ENCODE measurements at places on chromosomes 11 and 22.

DNA sequence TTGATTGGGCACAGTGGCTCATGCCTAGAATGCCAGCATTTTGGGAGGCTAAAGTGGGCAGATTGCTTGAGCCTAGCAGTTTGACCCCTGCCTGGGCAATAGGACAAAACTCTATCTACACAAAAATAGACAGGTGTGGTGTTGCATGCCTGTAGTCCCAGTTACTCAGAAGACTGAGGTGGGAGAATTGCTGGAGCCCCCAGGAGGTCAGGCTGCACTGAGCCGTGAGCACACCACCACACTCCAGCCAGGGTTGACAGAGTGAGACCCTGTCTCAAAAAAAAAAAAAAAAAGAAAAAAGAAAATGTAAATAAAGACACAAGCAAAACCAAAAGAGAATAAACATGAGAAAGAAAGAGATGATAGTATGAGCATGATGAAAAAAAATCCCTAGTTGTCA is 802.4 kb upstream of the ANO3 start:
- no peak for DNase-seq

- no peak for DNase-seq
Measured at GRCh38 chr11:118618991-118619375, 11.6 kb downstream of the PHLDB1 start.

DNA sequence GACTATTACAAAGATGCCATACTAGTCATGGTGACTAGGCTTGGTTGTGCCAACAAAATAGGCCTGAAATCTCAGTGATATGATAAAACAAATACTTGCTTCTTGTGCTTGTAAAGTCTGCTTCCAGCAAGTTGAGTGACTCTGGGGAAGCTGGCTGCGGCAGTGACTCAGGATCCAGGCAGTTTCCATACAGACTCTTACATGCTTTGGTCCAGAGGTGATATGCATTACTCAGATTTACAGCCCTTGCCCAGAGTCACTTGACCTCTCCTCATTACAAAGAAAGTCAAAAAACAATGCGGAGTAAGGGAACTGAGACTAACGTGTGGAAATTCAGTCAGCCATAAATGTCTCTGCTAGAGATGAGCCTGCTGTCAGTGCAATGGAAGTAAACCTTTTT is 387.5 kb downstream of the KCNA4 start:
- DNase-seq: no peak

- no peak for DNase-seq
Measured at GRCh38 chr11:45674481-45675190, 9.2 kb upstream of the CHST1 start.

- no peak for DNase-seq
Measured at GRCh38 chr11:76329983-76330382, 50.9 kb downstream of the THAP12 start.

GRCh38 chr11:74695705-74696280 is 35.4 kb downstream of the CHRDL2 start:
- DNase-seq: no peak

DNA sequence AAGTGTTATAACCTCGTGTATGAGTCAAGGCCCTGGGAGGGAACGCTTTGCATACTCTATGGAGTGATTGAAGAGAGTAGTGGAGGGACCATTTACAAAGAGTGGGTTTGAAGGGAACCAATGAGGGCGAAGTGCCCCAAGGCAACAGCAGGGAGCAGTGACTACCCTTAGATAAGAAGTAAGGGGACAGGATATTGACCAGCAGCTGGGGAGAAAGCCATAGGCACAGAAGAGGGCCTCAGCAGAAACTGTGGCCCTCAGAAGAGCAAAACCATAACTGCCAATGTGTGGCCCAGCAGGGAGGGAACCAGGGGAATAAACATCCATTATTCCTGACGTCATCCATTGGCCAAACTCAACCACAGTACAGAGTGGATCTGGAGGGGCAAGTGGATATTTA is 24.7 kb downstream of the PARVA start:
- no peak for DNase-seq

GRCh38 chr22:21965762-21966288 is 13.2 kb upstream of the PPM1F start:
- no peak for DNase-seq

DNA sequence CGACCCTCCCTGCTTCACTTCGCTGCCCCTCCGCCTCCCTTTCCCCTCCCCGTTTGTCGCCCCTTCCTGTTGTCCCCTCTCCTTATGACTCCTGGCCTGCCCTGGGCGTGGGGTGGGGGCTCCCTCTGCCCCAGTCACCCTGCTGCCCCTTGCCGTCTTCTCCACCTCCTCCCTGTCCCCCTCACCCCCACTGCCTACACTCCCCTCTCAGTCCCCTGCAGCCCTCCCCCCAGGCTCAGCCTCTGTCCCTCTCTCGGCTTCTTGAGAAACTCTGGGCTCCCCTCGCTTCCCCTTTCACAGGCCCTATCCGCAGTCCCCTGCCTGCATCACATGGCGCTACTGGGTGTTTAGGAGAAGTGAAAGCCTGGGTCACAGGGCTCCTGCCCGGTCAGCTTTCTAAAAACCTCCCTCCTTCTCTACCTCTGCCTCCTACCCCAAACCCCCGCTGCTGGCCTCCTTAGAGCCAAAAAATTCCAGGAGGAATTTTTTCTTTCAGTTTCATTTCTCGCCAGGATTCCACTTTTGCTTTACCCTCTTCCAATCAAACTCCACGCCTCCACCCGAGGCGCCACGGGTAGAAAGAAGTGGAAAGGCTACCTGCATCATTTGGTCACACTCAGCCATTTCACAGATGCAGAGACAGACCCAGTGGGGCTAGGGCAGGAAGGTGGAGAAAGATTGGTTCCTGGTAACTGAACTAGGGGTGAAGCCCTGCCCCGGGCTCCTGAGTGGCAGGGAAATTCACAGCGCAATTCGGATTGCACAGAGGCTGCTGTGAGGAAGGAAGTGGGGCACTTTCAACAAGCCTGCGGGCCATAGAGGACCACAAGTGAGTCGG is at the start of gene SLC15A3:
SLC15A3 (minus strand) TSS at position 273 of the 838 bp plus-strand sequence. CDS start 625 bp downstream, outside the sequence.
- no peak for DNase-seq

DNA sequence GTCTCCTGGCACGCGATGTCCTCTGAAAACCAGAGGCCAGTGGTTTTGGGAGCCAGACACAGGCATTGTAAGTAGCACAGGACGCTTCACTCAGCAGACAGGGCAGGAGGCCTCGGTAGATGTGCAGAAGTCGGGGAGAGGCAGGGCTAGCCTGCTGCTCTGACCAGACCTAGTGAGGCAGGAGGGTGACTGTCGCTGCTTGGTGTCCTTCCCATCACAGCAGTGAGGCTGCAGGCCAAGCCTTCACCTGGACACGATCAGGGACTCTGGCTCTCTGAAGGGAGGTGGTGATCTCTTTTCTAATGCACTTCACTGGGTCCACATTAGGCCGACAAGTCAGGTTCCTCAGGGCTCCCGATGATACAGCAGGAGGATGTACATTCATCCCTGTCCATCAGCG is 583.7 kb downstream of the NTM start:
- DNase-seq: no peak

DNA sequence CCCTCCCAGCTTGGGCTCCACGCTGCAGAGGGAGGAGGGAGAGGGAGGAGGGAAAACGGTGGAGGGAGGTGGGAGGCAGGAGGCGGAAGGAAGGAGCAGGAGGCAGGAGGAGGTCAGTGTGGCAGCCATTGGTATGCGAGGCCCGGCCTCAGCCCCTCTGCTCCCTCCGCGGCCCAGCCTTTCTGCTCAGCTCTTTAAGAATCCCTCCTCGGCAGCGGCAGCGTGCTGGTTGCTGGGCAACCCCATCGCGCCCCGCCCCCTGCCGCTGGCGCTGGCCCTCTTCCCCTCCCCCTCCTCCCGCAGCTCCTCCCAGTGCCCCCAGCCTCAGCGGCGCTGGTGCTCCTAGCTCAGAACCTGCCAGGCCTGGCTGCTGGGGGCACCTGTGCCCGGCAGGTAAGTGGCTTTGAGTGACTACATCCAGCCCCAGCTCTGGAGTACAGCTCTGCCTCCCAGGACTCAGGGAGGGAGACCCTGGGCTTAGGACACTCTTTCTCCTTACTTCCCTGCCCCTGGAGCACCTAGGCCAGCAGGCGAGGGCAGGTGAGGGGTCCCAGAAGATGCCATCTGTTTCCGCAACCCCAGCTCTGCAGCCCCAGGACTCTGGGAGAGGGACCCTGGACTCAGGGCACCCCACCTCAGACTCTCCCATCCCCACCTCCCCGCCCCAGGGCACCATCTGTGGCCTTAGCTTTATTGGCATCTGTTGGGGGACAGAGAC is 7.2 kb upstream of the FLRT1 start:
- DNase-seq: no peak

DNA sequence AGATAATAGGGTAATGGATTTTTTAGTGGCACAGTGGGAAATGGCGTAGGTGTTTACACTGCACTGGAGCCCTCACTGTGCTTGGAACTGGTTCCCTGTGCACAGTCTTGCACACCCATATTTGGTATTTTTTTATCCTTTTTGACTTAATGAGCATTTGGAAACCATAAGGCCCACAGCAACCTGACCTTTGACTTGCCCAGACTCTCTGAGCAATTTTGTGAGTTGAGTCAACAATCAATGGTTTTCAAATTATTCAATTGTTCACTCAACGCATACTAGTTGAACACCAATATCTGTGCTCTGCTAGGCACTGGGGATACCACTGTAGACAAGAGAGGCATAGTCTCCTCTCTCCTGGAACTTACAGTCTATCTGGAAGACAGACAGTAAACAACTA is 14.3 kb downstream of the CD44 start:
- no peak for DNase-seq

GRCh38 chr22:31001124-31001770 is 32.2 kb downstream of the TUG1 start:
- no peak for DNase-seq

DNA sequence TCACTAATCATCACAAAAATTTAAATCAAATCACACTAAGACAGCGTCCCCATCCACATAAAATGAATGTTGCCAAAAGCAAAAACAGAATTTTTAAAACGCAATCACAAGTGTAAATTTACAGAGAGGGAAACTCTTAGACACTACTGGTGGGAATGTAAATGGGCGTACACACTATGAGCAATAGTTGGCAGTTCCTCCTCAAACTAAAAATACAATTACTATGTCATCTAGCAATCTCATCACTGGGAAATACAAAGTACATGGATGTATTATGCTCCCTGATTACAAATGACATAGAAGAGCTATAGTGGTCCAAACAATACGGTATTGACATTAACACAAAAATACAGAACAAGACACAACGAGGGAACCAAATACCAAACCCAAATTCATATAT is 8.7 kb upstream of the RGL4 start:
- DNase-seq: no peak

- no peak for DNase-seq
Measured at GRCh38 chr11:119854521-119854920, 125.5 kb upstream of the NECTIN1 start.

DNA sequence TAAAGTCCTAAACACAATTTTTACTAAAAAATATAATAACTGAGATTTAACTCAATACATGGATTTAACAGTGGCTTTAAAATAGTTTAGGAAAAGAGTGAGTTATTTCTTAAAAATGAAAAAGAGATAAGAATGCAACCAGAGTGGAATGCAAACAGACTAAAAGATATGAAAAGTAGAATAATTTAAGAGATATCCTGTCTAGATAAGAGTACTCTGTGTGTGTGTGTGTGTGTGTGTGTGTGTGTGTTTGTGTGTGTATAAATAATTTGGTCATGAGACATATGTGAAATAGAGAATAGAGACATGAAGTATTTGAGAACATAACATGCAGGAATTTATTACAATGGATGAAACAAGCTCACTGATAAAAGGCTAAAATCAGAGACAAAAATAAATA is 986.9 kb upstream of the CHORDC1 start:
- DNase-seq: no peak

DNA sequence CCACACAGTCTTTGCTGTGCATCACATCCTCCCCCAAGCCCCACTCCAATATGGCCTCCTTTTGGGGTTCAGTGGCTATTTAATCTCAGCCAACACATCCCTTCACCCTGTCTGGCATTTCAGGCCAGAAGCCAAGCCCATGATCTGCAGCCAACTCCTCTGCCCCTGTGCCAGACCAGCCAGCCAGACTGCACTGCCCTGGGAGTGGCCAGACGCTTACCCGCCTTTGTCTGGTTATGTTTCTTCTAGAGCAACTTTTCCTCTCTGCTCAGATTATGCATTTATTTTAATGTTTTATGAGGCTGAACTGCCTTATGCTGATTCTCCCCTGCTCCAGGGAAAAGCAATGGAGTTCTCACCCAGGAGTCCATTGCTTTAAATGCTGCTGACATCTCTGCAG is 206.7 kb upstream of the TBCEL start:
- no peak for DNase-seq

DNA sequence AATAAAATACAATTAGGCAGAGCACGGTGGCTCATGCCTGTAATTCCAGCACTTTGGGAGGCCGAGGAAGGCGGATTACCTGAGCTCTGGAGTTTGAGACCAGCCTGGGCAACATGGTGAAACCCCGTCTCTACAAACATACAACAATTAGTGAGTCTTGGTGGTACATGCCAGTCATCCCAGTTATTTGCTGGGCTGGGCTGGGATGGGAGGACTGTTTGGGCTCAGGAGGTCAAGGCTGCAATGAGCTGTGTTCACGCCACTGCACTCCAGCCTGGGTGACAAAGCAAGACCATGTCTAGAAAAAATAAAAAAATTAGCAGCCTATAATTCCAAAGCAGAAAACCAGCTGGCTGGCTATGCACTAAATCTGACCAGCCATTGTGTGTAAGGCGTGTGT is 35.1 kb downstream of the APOL3 start:
- DNase-seq: no peak

- DNase-seq: no peak
Measured at GRCh38 chr22:22479116-22479515, 29.4 kb downstream of the ZNF280B start.

DNA sequence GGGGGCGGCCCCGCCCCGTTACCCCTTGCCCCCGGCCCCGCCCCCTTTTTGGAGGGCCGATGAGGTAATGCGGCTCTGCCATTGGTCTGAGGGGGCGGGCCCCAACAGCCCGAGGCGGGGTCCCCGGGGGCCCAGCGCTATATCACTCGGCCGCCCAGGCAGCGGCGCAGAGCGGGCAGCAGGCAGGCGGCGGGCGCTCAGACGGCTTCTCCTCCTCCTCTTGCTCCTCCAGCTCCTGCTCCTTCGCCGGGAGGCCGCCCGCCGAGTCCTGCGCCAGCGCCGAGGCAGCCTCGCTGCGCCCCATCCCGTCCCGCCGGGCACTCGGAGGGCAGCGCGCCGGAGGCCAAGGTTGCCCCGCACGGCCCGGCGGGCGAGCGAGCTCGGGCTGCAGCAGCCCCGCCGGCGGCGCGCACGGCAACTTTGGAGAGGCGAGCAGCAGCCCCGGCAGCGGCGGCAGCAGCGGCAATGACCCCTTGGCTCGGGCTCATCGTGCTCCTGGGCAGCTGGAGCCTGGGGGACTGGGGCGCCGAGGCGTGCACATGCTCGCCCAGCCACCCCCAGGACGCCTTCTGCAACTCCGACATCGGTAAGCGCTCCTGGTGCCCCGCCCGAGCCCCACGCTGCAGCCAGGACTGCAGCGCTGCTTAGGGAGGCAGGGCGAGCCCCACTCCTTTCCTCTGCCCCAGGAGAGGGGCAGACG is at the start of gene TIMP3:
TIMP3 (plus strand) TSS at position 169 of the 700 bp plus-strand sequence; CDS start at position 466, 297 bp downstream.
- no peak for DNase-seq

GRCh38 chr11:46127150-46127638 is 5.9 kb upstream of the PHF21A start:
- DNase-seq: peak; percentile 30
